Substantia nigra (tissue), 51 donors: ENCODE measurements at places on chromosomes 5 and 9.

DNA sequence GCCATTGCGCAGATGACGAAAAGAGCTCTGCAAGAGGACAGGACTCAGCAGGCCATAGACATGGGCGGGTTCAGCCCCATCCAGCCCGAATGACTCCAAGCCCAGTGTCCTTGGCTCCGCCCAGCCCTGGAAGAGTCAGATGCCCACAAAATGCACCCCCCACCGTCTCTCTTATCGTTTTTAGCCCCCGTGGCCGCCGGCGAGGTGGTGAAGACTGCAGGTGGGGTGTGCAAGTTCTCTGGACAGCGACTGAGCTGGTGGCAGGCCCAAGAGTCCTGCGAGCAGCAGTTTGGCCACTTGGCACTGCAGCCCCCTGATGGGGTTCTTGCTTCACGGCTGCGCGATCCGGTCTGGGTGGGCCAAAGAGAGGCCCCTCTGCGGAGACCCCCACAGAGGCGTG lies 2.1 kb downstream of the ADGRD2 start:
- DNase-seq = no peak

DNA sequence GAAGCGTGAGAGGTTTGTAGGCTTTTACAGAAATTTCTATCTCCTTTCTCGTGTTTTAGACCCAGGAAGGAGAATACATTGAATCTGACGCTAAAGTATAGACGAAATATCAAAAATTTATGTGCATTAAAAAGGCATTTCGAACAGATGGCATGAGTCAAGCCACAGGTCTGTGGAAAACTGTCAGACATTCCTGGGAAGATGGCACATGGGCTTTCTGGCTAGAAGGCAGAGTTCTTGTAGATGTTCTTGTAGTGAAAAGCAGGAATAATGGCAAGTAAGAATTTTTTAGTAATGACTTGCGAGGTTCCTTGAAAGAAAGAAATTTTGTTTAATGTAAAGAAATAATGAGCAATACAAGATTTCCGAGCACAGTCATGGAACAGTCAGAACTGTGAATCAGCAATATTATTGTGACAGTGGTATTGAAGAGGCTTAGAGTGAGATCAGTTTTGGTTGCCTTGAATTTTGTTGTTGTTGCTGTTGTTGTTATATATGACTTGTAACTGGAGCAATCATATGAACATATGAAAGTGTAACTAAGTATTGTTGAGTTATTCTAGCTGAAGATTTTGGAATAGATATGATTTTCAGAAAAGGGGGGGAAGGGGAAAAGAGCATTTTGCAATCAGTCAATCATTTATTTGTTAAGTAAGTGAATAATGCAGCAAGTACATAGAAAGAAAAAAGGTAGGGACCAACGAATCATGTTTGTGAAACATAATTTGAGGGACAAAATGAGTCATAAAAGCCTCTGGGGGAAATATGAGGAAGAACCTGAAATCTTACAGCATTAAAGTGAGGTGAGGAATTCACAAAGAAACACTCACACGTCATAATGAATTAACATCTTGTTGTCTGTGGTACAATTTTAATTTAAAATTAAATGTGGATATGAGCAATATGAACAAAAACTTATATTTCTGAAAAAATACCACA lies 339.0 kb upstream of the CTNND2 start:
- DNase-seq = no peak

- DNase-seq = no peak
Measured at GRCh38 chr5:32726086-32726557, 15.0 kb downstream of the NPR3 start.

DNA sequence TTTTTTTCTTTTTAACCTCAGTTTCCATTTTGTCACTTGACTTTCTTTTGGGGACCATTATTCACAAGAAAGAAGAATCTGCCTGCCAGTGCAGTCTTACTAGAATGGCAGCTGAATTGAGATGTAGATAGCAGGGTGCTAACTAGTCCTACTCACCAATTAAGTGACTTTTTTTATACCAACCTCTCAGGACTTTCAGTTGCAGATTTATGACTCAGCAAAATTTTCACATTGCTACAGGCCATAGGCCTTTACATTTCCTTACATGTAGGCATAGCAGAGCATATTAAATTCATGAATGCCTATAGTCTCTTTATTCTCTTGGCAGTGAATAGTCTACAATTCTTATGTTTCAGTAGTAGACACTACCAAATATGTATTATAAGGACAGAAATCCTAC lies 54.0 kb upstream of the FKTN start:
- no peak for DNase-seq

DNA sequence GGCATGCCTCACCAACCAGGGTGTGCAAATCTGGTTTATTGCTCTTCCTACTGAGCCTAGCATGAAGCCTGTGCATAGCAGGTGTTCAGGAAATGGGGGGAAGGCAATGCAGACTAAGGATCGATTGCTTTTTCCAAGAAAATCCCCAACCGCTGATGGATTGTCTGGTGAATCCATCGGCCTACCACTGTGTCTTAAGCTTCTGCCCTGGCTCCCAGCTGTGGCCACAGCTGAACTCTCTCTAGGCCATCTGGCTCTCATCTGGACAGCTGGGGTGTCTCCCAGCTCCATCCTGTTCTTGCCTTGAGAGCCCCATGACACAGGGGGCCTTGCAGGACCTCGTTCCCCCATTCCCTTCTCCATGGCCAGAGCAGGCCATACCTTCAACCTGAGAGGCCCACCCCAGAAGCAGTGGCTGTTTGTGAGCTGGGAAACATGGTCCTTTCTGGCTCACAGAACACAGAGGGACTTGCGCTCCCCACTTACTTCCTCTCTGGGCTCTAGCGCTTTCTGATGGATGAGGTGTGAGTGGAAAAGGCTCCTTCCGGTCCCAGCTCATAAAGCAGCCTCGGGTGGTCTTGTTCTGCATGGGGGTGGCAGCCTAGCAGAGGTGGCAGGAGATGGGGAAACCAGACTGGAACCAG lies 41.8 kb downstream of the COL27A1 start:
- no peak for DNase-seq
